ENCODE measurements at places on chromosomes 2 and 18.

- DNase-seq = no peak
Measured at GRCh38 chr18:57242285-57242684, 95.4 kb downstream of the BOD1L2 start.

DNA sequence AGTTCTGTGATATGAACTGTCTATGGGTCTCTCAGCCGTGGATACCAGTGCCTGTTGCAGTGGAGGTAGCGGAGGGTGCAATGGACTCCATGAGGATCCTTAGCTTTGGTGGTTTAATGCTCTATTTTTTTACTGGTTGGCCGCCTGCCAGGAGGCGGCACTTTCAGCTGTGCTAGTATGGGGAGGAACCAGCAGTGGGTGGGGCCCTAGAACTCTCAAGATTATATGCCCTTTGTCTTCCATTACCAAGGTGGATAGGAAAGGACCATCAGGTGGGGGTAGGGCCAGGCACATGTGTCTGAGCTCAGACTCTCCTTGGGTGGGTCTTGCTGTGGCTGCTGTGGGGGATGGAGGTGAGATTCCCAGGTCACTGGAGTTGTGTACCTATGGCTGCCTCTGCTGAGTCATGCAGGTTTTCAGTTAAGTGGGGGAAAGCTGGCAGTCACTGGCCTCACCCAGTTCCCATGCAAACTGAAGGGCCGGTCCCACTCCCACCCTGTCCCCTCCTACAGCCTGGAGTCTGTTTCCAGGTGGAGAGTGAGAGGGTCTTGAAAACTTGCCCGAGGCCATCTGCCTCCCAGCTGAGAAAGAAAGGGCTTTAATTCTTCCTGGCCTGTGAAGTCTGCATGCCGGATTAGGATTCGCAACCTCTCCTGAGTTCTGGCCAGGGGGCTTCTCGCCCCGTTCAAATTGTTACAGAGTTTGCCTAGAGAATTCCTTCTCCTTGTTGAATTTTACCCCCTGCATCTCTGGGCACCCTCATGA lies 14.5 kb downstream of the KCNS3 start:
- no peak for DNase-seq

DNA sequence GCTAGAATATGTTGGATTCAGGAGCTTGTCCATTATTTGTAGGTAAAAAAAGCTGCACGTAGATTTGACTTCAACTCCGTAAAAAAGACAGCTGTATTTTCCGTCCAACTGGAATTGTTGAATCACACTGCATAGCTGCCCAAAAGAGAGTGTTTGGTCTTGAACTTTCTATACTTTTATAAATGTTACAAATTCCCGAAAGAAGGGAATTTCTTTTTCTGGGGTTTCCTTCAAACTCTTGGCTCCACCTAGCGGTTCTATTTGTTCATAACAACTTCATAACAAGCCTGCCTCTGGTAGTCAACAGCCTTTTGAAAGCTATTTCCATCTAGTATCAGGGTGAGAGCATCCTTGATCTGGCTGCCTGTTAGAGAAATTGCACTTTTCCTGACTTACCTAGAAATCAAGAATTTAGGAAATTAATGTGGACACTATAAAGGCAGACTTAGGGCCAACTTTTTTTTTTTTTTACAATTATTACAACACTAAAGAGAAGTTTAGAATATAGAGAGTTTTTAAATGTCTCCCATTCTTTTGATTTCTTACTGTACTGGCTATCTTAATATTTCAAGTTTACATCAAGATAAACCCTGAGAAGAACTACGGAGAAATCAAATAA lies 48.1 kb downstream of the TMEM185B start:
- peak; percentile 57 for DNase-seq

- DNase-seq = no peak
Measured at GRCh38 chr2:232061265-232061664, 99.8 kb downstream of the DIS3L2 start.

- DNase-seq = no peak
Measured at GRCh38 chr18:54774423-54774822, 53.9 kb upstream of the RAB27B start.

DNA sequence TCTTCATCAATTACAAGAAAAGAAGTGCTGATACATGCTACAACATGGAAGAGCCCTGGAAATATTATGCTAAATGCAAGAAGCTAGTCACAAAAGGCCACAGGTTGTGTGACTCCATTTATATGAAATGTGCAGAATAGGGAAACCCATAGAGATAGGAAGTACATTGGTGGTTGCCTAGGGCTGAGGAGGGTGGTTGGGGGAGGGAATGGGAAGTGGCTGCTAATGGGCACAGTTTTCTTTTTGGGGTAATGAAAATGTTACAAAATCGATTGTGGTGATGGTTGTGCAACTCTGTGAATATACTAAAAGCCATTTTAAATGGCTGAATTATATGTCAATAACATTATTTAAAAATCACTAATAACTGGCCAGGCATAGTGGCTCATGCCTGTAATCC lies 24.3 kb upstream of the RESP18 start:
- no peak for DNase-seq

DNA sequence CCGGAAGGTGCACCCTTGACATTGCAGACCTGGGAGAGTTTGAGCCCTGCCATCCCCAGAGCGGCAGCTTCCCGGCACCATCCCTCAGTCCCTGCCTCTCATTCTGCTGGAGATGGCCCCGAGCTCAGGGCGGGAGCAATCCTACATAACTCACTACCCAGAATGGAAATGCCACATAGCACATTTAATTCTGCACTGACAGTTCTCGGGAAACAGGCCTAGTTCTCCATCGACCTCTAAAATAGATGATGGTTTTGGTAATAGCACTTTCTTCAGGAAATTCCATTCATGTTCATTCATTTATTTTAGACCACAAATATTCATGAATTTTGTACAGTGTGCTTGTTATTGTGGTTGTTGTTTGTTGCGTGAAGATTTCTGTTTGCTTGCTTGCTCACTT lies 92.9 kb upstream of the SLC14A2 start:
- no peak for DNase-seq

DNA sequence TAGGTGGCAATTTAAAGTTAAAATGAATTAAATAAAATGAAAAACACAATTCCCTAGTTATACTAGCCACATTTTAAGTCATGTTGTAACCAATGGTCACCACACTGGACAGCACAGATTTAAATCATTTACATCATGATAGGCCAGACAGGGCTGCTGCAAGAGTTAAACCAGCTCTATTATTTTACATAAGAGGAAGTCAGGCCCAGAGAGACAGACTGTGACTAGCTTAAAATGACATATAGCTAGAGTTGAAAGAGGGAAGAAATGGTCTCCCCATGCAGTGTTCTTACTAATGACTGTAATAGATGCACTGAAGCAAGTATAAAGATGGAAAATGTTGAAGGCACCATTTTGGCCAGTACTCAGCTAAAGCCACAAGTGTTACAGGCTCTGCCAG lies 69.6 kb downstream of the SLC66A3 start:
- no peak for DNase-seq

All from HTR-8/SVneo (cell line).